ENCODE measurements at places on chromosomes 5 and 9.

DNA sequence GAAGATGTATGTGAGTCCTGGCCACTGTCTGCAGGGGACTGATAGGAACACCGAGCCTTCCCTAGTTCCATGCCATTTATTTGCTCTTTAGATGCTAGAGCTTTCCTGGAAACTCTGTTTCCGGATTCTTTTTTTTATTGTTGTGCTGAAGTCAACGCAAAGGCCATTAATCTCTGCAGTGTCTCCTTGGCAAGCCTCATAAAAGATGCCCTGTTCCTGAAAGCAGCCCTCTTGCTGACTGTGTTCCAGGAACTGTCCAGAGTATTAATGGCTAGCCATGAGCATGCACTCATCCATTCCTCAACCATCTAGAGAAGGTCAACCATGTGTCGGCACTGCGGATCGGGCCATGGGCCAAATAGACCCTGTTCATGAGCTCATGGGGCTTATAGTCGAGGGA, 42.9 kb upstream of the SMAD5 start:
- no peak for DNase-seq

DNA sequence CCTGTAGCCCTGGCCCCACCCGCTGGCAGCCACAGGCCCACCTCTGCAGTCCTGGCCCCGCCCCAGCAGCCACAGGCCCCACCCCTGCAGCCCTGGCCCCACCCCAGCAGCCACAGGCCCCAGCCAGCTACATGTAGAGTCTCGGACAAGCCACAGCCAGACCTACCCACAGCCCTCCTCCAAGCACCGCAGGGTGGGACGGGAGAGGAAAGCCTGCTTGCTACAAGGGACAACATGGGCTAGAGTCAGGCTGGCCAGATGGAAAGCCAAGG, 49.5 kb upstream of the SARDH start:
- DNase-seq = no peak

DNA sequence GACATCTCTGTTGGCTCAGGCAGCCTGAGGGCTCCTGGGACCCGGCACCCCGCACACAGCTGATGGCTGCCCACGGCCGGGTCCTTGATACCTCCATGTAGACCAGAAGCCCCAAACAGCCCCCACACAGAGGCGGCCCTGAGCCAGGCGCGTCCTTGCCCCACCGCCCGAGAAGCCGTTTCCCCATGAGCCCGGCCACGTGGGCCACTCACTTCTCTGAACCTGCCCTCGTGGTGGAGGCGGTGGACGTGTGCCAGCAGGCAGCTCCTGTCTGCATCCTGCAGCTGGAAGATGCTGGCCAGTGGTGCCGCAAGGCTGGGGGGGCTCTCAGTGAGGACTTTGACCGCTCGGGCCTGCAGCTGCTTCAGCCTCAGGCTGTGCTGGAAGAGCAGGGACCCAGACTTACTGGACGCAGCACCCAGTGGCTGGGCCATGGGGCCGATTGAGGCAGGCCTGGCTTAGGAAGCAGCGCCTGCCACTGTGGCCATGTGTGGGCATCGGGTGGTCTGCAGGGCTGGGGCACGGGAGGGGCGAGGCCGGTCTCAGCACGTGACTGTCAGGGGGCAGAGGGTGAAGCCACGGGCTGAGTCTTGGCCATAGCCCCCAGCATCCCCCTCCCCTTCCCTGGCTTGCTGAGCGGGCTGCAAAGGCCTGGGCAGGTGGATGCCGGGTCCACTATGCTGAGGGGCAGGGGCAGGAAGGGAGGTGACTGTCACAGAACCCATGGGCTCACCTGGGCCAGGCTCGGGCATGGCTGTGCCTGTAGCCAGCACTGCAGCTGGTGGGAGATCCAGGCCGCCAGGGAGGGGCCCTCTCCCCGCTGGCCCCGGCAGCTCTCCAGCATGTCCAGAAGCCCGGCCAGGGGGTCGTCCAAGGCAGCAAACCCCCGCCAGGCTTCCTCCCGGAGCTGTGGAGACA, 50.0 kb downstream of the EXD3 start:
- no peak for DNase-seq

DNA sequence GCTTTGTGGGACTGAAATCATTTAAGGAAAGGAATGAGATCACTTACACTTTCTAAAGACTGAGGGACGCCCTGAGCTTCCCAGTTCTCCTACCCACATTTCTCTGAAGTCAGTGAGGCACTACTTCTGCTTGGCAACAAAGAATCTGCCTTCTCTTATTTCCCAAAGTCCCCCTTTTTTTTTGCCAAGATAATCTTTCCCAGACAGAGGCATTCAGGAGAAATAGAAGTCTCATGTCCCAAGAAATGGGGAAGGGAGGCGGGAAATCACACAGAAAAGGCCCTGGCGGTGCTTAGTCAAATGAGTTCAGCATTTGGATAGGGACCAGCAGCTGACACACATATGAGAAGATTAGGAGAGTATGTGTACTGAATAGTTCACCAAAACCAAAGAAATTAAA, 159.7 kb downstream of the MUSK start:
- DNase-seq = peak; percentile 83

- DNase-seq = peak; percentile 87
Observed at GRCh38 chr5:179623906-179624741, 653 bp upstream of the HNRNPH1 start.

DNA sequence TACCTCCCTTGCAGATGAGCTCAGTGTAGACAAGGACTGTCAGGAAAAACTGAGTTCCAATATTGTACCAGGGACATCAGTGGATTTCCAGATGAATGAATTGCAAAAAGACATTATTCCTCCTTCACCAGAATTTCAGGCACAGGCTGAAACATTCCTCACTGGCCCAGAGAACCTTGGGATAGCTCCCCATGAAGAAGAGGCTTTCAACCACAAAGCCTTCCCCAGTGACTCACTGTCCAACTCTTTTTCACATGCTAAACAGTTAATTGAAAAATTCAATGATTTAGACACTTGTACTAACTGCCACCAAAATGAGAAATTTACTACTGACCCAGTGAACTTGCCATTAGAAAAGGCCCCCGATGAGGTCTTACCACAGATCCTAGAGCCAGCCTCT, 144.5 kb downstream of the UNC13B start:
- DNase-seq = peak; percentile 51

- peak; percentile 60 for DNase-seq
Observed at GRCh38 chr9:115296831-115297565, 179.0 kb upstream of the TNC start.
